ENCODE measurements at places on chromosomes 2 and 18.

GRCh38 chr2:122481717-122482116 lies 726.3 kb downstream of the TSN start:
- no peak for DNase-seq
- no peaks in the 10 kb centered on the region for H3K27me3 ChIP-seq
- no peak overlapping the region for H3K27ac ChIP-seq
- no peaks in the 10 kb centered on the region for H3K36me3 ChIP-seq
- no peaks in the 10 kb centered on the region for H3K4me1 ChIP-seq

GRCh38 chr2:53182601-53183000 lies 585.0 kb upstream of the CHAC2 start:
- no peak overlapping the region for H3K4me3 ChIP-seq
- H3K36me3 ChIP-seq, result no peaks in the 10 kb centered on the region
- no peak for DNase-seq

- no peak overlapping the region for H3K4me3 ChIP-seq
- H3K27me3 ChIP-seq, result peaks cover 32% of the 10 kb centered on the region
- H3K27ac ChIP-seq, result no peak overlapping the region
- DNase-seq, result no peak
- no peaks in the 10 kb centered on the region for H3K36me3 ChIP-seq
These were observed 22.4 kb downstream of the MOGAT1 start for GRCh38 chr2:222693837-222694236.

- no peak overlapping the region for H3K4me3 ChIP-seq
- H3K4me1 ChIP-seq, result peaks cover 14% of the 10 kb centered on the region
- no peaks in the 10 kb centered on the region for H3K36me3 ChIP-seq
- H3K27me3 ChIP-seq, result no peaks in the 10 kb centered on the region
- no peak for DNase-seq
These were observed 34.6 kb upstream of the WDR75 start for GRCh38 chr2:189406586-189407233.

DNA sequence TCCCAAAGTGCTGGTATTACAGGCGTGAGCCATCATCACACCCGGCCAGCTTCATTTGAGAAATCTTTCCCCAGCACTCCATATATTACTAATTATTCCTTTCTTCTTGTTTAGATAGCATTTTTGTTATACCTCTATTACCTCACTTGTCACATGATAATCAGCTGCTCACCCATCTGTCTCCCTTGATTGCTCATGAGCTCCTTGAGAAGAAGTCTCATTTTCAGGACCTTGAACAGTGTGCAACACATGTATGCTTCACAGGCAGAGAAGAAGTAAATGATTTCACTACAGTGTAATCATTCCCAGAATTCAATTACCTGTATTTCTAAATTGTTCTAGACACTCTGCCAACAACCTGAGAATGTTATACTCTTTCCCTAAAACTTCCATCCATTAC lies 6.2 kb downstream of the PAIP2B start:
- H3K27me3 ChIP-seq, result peaks cover 3% of the 10 kb centered on the region
- peaks cover 7% of the 10 kb centered on the region for H3K4me1 ChIP-seq
- no peak overlapping the region for H3K4me3 ChIP-seq
- no peaks in the 10 kb centered on the region for H3K36me3 ChIP-seq
